Liver (tissue), 10 donors: ENCODE measurements at places on chromosomes 7 and 10. TPM values are rescaled to one million over a fixed set of nuclear protein-coding genes. Genes with fewer than 3 reads are reported as not detected.

- no peak for DNase-seq
Observed at GRCh38 chr7:69619635-69620034, 21.4 kb downstream of the AUTS2 start.

DNA sequence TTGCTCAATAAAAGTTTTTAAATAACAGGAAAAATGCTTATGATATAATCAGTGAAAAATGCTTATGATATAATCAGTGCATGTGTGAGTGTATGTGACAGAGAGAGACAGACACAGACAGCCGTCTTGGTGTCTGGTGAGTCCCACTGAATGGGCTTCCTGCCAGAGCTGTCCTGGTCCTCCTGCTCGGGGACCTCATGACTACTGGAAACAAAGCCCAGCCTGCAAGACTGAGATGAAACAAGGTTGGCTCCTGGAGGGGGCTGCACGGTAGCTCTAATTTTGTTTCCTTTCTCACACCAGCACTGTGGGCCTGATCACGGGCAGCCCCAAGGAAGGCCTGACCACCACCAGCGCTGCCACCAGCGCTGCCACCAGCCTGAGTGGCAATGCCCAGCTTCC is 57.3 kb downstream of the NRP1 start:
- DNase-seq, result no peak

DNA sequence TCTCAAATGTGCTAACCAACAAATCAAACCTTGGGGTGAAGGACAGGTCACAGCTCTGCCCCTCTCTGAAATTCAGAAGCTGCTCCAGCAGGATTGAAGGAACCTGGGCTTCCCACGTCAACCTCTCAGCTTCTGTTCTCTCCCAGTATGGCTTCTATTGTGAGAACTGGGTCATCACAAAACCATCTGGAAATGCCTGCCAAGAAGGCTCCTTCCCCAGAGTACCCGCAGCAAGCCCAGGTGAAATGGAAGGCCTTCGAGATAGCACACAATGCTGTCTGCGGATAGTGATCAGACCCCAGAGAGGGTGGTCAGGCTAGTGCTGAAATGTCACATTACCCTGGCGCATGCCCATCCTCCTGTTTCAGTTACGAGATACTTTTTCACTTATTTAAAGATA is 16.4 kb upstream of the PROSER2 start:
- DNase-seq, result no peak

DNA sequence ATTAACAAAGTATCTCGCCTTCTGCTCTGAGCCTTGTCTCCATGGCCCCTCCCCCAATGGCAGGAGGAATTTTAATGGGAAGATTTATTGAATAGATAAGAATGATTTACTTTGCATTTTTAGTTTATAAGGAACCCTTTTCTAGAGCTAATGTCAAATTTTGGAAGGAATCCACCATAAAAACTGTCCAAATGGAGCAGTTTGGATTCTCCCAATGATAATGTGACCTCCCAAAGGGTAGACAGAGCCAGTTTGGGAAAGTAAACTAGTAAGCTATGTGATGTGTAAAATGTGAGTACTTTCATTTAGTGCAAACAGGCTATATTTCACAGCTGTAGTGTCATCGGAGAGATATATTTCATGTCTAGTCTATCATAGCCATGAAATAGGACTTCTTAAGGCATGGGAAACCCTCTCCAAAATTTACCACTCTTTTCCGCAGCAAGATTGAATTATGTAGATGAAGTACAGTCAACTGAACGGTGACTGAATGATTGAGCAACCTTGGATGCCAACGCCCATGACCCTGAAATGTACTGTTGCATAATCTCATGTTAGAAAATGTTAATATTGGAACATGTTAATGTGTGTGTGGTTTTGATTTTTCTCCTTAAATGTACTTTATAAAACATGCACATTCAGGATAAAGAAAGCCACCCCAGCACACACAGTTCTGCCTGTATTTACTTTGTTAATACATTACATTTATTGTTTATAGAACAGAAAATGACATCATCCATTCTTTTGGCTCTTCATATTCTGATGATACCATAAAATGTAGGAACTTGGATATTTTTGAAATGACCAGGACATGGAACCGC is 140.6 kb downstream of the NRP1 start:
- no peak for DNase-seq

GRCh38 chr7:4235596-4235995 is 446.5 kb upstream of the FOXK1 start:
- no peak for DNase-seq

DNA sequence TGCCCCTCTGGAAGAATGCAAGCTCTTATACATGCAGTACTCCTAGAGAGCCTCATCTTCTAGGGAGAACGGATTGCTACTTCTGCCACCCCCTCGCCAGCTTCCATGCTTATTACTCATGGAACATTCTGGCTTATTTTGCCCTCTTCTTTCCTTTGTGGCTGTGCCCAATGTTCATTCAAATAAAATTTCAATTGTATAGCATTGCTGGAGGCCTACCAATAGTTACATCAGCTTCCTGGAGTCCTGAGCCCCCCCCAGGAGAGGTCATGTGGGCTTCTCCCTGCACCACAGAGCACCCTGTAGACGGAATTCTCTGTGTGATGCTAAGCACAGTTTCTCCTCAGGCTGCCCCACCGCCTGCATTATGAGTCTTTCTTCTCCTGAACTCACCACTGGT is 1094.0 kb downstream of the KCNMA1 start:
- no peak for DNase-seq

DNA sequence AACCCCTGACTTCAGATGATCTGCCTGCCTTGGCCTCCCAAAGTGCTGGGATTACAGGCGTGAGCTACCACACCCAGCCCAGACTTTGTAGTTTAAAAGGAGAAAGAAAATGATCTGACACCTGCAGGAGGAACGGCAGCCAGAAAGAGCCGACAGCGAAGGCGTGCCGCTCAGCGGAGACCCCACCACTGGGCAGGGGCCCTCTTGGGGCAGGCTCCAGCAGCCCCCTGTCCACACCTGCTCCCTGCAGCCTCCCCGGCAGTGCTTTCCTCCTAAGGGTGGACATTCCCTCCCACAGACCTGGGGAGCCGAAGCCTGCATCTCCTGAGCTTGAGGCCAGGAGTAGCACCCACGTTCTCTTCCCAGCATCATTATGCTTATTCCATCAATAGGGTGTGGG is 19.2 kb upstream of the CNPY1 start:
- no peak for DNase-seq

GRCh38 chr7:65832281-65832680 is 40.6 kb upstream of the VKORC1L1 start:
- DNase-seq, result no peak

DNA sequence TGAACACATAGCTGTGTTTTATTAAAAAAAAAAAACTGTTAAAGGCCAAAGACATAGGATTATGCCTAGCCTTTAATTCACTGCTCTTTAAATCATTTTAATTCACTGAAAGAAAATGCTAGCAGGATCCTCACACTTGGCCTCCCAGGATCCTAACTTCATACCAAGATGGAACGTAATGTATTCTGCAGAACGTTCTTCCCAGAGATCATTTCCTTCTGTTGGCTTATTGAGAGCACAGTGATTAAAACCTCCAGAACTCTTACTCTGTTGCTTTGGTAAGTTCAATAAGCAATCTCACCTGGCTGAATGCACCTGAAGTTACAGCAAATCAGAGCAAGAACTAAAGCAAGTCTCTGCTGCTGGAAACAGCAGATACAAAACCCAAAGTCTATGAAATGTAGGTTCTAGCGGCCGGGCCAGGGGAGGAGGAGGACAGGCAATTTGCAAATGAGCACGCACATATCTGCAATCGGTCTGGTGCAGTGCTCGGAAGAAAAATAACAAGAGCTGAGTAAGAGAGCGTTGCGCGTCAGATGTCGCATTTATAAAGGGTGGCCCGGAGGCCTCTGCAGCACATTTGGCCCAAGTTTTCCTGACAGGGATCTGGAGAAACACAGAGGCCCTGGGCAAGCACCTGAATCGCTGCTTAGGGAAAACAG is 193.9 kb downstream of the FAM107B start:
- DNase-seq, result no peak

DNA sequence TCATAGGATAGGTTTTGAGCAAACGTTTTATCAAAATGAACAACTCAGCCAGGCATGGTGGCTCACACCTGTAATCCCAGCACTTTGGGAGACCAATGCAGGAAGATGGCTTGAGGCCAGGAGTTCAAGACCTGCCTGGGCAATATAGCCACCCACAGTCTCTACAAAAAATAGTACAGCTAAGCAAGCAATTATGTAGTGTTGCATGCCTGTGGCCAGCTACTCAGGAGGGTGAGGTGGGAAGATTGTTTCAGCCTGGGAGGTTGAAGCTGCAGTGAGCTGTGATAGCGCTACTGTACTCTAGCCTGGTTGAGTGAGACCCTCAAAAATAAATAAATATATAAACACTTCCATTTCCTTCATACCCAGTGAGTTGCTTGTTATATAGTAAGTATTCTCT is 67.1 kb downstream of the LSMEM1 start:
- DNase-seq, result no peak

GRCh38 chr7:2032030-2032875 is 200.5 kb downstream of the MAD1L1 start:
- no peak for DNase-seq

DNA sequence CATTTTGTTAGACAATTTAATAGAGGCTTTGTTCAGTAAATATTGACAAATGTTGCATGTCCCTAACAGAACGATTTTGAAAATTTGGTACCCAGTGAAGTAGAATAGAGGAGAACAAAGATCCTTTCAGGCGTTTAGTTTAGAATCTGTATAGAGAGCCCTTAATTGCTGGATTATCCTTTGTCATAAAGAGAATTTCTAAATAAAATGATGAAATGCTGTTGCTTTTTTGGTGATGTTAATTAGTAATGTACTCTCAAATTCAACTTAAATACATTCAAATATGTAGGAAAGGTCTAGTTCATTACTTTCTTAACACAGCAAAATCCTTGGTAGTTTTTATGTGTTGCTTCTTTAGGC is 1.2 kb downstream of the LUC7L2 start:
- no peak for DNase-seq

- DNase-seq, result no peak
Observed at GRCh38 chr7:6630007-6630849, 6.9 kb upstream of the ZNF316 start.

DNA sequence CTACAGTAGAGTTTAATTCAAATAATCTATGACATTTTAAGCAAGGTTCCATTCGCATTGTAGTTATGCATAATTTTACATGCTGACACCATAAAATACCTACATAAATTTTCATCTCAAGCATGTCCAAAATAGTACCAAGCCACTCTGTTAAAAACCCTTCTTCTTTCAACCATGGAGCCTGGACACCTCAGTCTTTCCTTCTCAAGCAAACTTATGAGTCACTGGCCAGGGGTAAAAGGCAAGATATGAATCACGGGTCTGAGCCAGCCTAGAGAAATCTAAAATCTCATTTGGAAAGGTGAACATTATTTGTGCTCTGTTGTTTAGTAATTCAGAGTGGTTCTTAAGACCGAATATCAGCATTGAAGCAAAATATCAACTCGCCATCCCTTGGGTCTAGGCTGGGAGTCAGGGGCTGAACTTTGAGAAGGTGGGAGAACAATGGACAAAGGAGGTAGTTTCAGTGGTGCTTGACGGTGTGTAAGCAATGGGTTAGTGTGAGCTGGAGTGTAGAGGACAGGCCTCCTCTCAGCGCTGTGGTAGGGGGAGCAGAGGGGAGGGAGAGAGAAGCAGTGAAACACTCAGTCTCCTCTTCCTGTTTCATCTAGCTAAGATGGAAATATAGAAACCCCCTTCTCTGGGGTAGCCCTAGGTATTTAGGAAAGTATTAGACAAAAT is 19.1 kb upstream of the GPAM start:
- no peak for DNase-seq

- DNase-seq, result no peak
Observed at GRCh38 chr7:79822620-79823240, 311.9 kb upstream of the GNAI1 start.

DNA sequence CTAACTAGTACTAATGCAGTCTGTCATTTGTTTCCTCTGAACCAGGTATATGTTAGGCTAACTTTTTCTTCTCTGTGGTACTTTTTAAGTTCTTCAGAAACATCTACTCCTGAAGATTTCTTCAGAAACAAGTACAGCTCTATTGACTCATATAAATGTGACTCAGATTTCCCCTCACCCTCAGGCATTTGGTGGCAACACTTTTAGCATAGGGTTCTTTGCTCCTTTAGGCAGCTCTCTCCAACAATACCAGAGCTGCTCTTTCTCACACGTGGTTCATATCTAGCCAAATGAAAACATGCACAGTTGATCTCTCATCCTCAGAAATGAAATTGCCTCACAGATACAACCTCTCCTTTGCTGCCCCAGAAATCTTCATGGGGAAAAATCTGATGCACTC is 939.8 kb downstream of the SORCS1 start:
- no peak for DNase-seq

- DNase-seq, result no peak
Observed at GRCh38 chr7:115851291-115851690, 179.3 kb downstream of the TFEC start.

DNA sequence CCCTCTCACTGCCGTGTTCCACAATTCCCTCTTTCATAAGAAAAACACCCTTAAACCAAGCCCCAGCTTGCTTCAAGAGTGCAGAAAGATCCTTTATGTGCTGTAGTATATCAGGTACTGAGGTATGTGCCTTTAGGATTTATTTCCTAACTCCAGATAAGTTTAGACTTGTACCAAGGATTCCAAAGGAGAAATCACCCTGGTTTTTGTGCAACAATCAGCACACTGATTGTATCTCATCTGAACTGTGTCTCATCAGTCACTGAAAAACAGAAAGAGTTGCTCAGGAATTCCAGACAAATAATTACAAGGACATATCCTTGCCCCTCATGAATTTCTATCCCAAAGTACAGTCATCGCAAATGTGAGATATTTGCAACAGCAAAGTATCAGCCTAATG is 77.2 kb upstream of the PTPRZ1 start:
- DNase-seq, result no peak

- DNase-seq, result no peak
Observed at GRCh38 chr10:46299286-46299535, 12.4 kb downstream of the ANTXRL start.

DNA sequence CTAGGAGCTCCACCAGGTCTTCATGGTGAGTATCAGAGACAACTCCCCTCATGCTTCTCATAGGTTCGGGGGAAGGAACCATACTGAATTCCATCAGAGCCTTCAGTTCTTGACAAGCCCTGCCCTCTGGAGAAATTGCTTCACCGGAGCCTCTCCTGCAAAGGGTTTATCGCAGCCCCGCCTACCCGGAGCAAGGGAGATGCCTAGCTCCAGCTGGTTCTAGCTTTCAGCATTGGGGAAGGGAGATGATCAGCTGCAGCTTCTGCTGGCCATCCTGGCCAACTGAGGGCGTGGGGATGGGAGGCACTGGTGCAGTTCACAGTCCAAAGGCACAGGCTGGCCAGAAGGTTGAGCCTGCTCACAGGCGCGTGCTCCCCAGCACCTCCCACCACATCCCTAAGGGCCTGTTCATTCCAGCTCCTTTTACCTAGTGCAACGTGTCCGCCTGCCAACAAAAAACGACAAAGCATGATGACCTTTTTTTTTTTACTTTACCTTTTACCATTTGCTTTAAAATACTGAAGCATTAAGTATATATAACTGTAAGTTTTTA is 31.2 kb downstream of the LANCL2 start:
- no peak for DNase-seq

The ELMO1 gene
- polyA plus RNA-seq, result 12.5 TPM

The ARL3 gene
- 2.5 TPM for polyA plus RNA-seq

The NKX1-2 gene
- polyA plus RNA-seq, result not detected

The SHTN1 gene
- 11.7 TPM for polyA plus RNA-seq

The SLC26A4 gene
- 0.08 TPM for polyA plus RNA-seq

The PKD1L1 gene
- 0.13 TPM for polyA plus RNA-seq

The ENO4 gene
- polyA plus RNA-seq, result 0.03 TPM

The CNTNAP2 gene
- polyA plus RNA-seq, result 1.3 TPM

The ACBD7 gene
- polyA plus RNA-seq, result 0.13 TPM

The COL13A1 gene
- 0.17 TPM for polyA plus RNA-seq
